Uterus (tissue), 4 donors: ENCODE measurements at places on chromosomes 4 and X. TPM values are rescaled to one million over a fixed set of nuclear protein-coding genes. Genes with fewer than 3 reads are reported as not detected.

GRCh38 chr4:43360296-43360695 lies 467.8 kb downstream of the GRXCR1 start:
- DNase-seq, result no peak

DNA sequence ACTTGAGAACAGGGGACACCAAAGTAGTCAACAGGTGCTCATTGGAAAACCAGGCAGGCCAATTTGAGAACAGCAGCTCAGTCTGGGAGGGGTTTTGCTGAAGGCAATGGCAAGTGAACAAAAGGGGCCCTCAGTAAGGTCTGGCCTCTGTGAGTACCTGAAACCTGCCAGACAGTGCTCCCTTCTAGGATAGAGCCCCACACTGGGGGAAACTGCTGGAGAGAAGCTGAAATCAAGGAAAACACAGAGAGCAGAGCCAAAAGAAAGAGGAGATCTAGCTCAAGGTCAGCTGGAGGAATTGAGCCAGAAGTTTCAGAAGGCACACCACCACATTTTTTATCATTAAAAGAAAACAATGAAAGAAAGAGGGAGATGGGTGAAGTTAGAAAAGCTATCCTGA lies 28.2 kb downstream of the PNMA6E start:
- DNase-seq, result no peak

DNA sequence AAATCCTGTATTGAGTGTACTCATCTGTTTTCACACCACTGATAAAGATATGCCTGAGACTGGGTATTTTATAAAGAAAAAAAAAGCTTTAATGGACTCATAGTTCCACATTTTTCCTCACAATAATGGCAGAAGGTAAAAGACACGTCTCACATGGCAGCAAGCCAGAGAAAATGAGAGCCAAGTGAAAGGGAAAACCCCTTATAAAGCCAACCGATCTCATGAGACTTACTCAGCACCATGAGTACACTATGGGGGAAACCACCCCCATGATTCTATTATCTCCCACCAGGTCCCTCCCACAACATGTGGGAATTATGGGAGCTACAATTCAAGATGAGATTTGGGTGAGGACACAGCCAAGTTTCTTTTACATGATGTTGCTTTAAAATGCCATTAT lies 171.9 kb downstream of the GALNTL6 start:
- DNase-seq, result no peak

DNA sequence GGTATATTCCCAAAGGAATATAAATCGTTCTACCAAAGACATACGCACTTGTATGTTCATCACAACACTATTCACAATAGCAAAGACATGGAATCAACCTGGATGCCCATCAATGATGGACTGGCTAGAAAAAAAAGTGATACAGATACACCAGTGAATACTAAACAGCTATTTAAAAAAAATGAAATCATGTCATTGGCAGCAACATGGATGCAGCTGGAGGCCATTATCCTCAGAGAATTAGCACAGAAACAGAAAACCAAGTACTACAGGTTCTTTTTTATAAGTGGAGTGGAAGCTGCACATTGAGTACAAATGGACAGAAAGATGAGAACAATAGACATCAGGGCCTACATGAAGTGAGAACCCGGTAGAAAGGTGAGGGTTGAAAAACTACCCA lies 81.4 kb downstream of the ANTXR2 start:
- DNase-seq, result no peak

GRCh38 chr4:20203508-20203907 lies 48.2 kb upstream of the SLIT2 start:
- DNase-seq, result no peak

GRCh38 chr4:164783976-164784375 lies 30.0 kb downstream of the SMIM31 start:
- DNase-seq, result no peak

- DNase-seq, result no peak
Observed at GRCh38 chrX:13123857-13124345, 79.5 kb upstream of the FAM9C start.

GRCh38 chrX:63720293-63720692 lies 64.7 kb downstream of the ARHGEF9 start:
- no peak for DNase-seq

GRCh38 chr4:183413234-183414200 lies 30.9 kb upstream of the CDKN2AIP start:
- DNase-seq, result no peak

DNA sequence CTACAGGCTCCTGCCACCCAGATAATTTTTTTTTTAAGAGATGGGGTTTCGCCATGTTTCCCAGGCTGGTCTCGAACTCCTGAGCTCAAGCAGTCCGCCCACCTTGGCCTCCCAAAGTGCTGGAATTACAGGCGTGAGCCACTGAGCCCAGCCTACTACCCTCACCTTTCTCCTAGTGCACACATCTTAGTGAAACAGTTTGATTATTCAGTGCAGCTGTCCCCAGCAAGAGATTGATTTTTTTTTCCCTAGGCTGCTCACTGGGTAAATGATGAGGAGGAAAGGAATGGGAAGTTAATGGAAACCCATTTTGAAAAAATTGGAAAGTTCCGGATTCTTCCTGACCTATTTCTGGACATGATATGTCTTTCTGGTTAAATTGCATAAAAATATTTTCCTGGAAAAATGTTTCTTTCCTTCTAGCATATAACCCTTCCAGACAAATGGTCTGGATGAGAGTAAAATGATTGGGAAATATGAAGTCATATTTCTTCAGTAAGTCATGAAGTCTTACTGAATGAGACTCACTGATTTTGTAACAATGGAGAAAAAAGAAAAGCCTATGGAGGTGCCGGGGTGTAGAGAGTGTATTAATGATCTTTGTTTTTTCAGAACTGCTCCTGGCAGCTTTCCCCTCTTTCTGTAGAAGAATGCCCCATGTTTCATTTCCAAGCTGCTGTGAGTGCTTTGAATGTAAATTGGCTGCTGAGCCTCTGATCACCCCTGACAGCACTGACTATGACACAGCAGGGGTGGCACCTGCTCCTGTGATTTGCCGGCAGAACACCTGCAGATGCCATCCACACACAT lies 19.5 kb upstream of the ZNF41 start:
- no peak for DNase-seq

DNA sequence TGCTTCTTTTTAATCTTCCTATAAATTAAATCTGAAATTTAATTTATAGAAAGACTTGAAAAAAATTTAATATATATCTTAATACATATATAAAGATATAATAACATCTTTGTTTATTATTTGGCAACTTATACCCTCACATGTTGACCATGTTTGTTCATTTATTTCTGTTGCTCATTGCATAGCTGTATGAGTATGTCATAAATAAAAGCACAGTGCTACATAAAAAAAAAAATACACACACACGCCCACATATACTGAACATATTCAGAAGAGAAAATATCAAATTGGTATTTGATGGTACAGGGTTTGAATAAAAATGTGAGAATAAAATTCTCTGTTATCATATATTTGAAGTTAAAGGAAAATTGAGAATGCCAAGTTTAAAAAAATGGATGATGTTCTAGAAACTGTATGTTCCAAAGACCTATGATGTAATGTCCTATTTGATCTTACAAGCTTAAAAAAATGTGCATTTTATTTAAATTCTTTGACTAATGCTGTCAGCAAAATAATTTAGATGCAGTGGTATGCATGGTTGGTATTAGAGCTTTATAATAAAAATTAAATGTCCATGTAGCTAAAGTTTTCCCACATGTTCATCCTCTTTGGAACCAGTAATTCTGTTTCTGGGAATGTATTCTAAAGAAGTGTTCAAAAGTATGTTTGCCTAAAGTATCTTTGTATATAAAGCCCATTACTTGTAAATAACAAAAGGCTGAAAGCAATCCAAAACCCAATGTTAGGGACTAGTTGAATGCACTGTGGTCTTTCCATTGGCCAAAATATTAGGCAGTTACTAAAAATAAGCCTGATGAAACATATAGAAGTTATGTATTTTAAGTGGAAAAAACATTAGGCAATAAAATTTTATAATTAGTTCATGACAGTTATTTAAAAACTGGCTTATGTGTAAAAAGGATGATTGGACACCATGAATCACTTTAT lies 12.9 kb downstream of the TMEM184C start:
- DNase-seq, result no peak

DNA sequence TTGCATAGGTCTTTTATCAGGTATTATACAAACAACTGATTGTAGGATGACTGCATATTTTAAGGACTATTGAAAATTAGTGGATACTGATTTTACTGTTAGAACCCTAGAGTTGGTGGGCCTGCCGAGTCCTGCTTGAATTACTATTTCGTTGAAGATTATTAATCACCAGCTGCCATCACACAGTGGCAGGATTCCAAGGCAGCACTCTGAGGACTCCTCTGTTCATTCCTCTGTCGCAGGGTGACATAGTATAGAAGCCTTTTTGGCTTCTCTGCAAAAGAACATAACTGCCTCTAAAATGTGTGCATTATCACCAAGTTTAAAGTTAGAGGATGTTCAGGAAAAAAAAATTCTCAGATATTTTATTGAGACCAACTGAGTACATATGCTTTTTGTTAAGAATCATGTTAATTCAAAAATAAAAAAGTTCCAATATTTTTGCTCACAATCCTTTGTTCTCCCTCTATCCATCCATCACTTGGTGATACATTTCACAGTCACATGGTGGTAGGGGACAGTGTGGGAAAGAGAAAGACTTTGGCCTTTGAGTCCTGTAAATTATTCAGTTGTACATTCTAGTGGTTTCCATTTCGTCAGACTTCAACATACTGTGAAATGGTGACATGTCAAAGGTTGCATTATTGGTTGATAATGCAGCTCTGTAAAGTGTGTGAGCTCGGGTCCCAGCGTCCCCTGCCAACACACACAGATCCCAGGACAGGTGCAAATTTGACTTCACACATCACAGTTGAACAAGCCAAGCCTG lies 332.5 kb downstream of the GRID2 start:
- no peak for DNase-seq

- DNase-seq, result no peak
Observed at GRCh38 chrX:3445806-3446490, 99.5 kb upstream of the MXRA5 start.

GRCh38 chr4:48173056-48173991 lies 39.3 kb upstream of the TXK start:
- no peak for DNase-seq

GRCh38 chr4:22587253-22587652 lies 71.4 kb upstream of the ADGRA3 start:
- DNase-seq, result no peak

DNA sequence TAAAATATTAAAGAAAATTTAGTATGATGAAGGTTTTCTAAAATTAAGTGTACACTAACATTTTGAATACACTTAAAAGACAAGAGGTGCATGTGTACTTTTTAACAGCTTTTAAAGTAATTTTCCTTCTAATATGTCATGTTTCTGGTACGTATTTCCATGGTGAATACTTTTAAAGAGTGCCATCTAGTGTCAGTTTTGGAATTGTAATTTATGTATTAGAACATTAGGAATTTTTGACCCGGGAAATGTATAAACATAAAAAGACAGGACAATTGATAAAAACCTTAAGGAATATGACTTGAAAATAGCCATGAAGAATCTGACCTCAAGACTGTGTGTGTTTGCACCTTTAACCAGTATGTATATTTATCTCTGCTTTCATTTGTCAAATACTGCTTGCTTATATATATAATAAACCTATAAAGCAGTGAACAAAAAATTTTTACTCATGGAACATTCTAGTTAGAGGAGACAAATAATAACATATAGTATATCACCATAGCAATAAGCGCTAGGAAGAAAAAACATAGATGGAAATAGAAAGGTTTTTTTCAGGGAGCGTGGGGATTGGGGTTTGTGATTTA lies 7.2 kb downstream of the GSTCD start:
- no peak for DNase-seq

DNA sequence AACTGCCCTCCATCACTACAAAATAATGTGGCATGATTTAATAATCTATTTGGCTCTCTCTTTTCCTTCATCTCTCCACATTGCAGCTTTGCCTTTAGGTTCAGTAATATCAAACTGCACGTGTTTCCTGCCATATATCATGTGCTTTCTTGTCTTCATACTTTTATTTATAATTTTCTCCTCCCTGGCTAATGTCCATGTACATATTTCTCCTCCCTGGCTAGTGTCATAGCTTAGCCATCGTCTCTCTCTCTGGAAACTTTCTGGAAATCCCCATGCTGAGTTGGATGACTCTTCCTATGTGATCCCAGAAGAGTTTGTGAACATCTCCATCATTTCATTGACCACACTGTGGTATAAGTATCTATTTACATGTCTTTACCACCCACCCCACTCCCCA lies 21.3 kb upstream of the PDGFC start:
- no peak for DNase-seq

DNA sequence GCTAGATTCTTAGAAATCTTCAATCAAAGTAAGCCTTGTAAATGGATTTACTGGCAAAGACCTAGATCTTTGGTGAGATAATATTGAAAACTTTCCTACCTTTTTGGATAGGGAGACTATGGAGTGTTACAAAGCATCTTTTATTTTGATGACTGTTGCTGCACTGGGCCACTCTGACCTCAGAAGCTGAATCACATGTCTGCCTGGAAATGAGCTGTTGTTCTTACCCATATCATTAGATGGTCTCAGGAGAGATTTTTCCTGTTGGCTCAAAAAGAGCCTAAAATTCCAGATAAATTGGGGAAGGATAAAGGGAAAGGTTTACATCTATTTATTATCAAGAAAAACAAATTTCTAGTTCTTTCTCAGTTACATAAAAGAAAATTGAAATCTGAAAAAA lies 127.5 kb upstream of the BMP3 start:
- DNase-seq, result no peak

DNA sequence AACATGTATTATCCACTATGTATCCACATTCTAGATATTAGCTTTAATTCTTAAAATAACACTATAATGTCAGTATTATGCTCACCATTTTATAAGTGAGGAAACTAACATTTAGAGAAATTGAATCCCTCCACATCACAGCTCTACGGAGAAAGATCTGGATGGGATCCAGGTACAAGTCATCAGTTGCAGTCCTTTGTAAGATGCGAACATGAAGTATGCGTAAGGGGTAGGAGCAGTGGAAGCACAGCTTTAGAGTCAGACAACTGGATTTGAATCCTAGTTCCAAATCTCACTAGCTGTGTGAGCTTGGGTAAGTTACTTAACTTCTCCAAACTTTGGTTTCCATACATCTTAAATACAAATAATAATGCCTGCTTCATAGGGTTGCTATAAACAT lies 162.5 kb downstream of the ATP10D start:
- no peak for DNase-seq

DNA sequence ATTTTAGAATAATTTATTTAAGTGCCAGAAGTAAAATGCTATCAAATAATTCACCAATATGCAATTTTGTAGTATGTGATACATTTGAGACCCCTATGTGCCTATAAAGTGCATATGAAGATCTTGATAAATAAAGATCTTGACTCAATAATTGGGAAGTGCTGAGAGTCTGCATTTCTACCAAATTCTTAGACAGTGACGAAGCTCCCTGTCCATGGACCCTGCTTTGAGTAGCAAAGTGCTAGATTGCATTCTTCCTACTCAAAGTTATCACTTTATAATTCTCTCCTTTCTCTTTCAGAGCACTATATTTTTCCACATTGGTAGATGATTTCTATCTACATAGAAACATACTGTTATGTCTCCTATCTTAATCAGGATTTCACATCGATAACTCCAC lies 1393.9 kb downstream of the ARAP2 start:
- no peak for DNase-seq

The C4orf51 gene
- not detected for total RNA-seq

The DCLK2 gene
- 13.4 TPM for total RNA-seq

The BMP3 gene
- not detected for total RNA-seq

The ENAM gene
- total RNA-seq, result not detected

The INPP4B gene
- total RNA-seq, result 51.5 TPM

The SPATA4 gene
- not detected for total RNA-seq

The GRIA2 gene
- total RNA-seq, result 44.1 TPM

The MAGEE2 gene
- not detected for total RNA-seq
